ENCODE measurements at places on chromosomes 13 and 19.

DNA sequence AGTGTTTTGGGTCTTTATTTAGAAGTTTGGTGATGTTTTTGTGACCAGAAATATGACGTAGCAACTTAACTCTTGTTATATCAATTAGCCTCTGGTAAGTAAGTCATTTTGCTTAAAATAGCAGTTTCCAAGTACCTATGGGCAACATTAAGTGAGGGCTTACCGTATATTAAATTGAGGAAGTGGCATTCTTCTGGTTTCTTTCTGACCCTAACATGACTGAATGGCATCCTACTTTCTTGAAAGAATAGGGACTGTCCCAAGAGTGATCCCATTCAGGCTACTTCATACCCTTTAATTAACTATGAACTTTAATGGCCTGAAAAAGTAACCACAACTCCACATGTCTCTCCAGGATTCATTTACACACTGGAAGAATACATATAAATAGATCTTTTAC lies 106.6 kb downstream of the MZT1 start:
- no peak for DNase-seq

DNA sequence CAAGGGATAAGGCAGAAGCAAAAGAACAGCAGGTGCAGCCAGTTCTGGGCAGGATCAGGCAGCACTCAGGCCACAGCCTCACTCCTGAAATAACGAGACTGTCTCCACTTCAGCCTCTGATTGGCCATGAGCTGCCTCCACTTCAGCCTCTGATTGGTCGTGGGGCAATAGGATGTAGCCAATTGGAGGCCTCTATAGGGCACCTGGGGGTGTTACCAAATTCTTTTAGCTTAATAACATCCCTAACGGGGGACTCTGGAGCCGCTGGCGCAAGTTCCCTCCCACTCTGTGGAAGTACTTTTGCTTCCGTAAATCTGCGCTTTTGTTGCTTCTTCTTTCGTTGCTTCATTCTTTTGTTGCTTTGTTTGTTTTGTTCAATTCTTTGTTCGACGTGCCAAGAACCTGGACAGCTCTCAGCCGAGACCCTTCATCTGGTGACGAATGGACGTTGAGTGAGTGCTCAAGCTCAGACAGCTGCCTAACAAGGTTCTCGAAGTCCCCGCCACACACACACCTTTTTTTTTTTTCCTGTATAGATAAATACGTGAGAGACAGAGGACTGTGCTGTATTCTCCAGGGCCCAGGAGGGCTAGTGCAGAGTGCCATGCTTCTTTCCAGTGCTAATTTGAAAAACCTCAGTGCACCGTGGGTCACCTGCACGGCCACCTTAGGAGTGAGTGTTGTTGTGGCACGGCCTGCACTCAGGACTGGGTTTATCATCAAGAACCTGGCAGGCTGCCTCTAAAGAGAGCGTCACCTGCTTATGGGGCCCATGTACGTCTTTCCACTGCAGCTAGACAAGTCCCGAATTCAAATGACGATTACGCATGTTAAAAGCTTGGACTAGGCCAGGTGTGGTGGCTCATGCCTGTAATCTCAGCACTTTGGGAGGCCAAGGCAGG lies 32.0 kb upstream of the TUBGCP3 start:
- DNase-seq: peak; percentile 25

- peak; percentile 22 for DNase-seq
Observed at GRCh38 chr19:291006-291521, at the start of gene PLPP2. TSS of gene PLPP2 (minus strand) at chr19:291403. CDS start at chr19:291336, 67 bp downstream.

GRCh38 chr13:26327940-26328725 lies 74.2 kb downstream of the CDK8 start:
- DNase-seq: peak; percentile 38

- DNase-seq: no peak
Observed at GRCh38 chr19:43790587-43790986, 9.8 kb upstream of the KCNN4 start.

DNA sequence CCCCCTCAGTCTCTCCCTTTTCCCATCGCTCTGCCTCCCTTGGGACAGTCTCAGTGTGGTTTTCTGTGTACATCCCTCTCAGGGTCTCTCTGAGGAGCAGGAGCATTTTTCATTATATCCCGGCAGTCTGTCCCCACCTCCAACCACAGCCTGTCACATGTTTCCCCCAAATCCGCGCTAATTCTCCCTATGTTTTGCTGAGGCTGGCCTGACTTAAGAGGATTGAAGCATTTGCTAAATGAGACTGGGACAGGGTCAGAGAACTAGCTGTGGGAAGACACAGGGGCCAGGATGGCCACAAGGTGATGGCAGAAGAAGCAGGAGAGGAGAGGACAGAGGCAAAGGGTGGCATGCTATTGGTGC lies 5.5 kb downstream of the TPRX1 start:
- DNase-seq: no peak

- DNase-seq: peak; percentile 4
Observed at GRCh38 chr19:15629003-15629880, 11.5 kb upstream of the CYP4F3 start.

GRCh38 chr19:17915940-17916593 lies 16.7 kb upstream of the CCDC124 start:
- no peak for DNase-seq

DNA sequence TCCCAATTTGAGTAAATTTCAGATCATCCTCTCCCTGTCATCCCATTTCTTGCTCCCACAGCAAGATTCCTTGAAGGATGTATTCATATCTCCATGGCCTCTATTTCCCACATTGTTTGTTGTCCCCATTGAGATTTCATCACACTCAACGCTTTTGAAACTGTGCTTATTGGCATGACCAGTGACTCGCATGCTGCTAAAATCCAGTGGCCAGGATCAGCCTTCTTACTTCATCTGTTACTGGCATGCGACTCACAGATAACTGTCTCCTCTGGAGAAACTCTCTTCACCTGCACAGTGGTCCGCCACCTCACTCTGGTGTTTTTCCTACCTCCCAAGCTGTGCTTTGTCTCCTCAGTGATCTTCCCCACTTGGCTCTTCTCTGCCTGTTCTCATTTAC lies 95.8 kb downstream of the WASF3 start:
- DNase-seq: peak; percentile 10

GRCh38 chr19:49165865-49166301 lies 8.3 kb downstream of the TRPM4 start:
- DNase-seq: no peak

GRCh38 chr13:24683838-24684599 lies 3.8 kb downstream of the ATP12A start:
- peak; percentile 11 for DNase-seq

DNA sequence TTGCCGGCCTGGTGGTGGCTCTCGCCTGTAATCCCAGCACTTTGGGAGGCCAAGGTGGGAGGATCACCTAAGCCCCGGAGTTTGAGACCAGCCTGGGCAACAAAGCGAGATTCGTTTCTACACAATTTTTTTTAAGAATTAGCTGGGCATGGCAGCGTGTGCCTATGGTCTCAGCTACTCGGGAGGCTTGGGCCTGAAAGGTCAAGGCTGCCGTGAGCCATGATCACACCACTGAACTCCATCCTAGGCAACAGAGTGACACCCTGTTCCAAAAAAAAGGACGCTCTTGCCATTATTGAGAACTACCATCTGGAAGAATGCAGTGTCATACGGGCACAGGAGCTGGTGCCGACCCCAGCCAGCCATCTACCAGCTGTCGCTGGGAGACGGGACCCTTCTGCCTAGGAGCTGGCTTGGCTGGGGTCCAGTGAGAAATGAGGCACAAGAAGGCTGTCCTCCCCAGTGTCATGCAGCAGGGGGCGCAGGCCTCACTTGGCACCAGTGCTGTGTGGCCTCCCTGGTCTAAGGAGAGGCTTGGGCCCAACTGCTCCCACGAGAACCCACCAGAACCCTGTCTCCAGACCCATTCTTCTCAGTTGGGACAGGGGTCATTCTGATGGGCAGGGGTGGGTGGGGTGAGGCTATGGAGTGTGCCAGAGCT lies 12.2 kb upstream of the RELB start:
- peak; percentile 48 for DNase-seq

DNA sequence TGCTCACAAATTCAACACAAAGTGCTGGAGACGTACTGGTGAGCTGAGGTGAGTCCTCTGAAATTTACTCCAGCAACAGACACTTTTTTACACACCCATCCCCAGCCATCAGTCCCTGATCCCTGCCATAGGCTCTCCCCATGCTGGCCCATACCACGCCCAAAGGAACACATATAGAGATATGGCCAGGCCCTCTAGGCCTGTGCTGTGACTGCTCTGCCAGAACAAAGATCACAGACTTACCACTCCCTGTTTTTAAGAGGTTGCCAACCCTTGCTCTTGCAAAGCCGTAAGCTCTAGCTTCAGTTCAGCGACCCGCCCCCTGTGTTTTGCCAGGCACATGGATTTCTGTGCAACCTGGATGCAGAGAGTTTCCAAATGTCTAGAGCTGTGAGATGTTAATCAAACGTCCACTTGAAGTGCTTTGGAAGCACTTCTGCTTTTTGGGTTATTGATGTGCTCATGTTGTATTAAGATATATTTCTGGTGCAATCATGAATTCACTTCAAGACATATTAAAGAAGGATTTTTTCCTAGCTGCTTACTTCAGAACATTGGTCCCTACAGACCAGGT lies 59.7 kb downstream of the DLEU7 start:
- no peak for DNase-seq

GRCh38 chr19:57443121-57443696 lies 8.1 kb downstream of the ZNF749 start:
- DNase-seq: no peak

DNA sequence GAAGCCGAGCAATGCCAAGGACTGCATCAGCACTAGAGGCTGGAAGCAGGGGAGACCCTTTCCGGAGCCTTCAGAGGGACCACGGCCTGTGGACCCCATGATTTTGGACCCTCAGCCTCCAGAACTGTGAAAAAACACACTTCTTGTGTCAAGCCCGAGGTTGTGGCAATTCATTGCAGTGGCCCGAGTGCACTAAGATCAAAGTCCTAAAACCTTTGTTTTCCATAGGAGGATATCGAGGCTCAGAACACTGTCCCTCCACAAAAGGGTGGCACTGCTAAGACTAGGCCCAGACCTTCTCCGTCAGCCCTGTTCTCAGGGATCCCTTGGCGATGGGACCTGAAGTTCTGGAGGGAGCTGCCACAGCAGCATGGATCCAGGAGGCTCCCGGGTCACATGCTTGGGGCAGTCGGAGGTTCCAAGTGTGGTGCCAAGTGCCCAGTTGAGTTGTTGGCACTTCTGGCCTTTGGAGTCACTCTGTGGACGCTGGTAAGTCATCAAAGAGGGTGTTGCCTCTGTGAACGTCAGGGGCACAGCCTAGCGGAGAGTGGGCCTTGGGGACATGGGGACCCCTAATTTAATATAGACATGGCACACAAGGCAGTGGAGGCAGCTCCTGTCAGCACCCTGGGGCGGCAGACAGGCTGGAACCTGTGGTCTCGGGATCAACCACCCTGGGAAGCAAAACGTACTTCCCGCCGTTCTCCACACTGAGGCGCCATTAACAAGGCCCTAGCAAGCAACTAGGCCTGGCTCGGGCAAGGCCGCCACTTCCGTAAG lies 199.2 kb downstream of the COL4A1 start:
- DNase-seq: no peak

DNA sequence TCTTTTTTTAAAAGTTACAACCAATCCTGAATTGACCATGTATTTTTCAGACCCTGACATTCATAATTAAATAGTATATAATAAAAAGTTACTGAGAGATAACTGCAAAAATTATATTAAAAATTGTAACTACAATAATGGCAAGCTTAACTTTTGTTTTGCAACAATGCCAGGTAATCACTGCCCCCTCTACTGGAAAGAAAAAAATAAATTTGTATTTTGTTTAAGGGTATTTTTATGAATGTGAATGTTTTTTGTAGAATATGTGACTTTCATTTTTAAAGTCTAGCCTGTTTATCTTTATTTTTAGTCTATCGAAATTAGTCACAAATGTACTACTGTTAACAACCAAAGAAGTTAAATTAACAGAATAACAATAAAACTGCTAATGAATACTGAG lies 21.7 kb downstream of the MRPS31 start:
- no peak for DNase-seq

GRCh38 chr13:44347949-44348348 lies 25.7 kb upstream of the SERP2 start:
- no peak for DNase-seq

DNA sequence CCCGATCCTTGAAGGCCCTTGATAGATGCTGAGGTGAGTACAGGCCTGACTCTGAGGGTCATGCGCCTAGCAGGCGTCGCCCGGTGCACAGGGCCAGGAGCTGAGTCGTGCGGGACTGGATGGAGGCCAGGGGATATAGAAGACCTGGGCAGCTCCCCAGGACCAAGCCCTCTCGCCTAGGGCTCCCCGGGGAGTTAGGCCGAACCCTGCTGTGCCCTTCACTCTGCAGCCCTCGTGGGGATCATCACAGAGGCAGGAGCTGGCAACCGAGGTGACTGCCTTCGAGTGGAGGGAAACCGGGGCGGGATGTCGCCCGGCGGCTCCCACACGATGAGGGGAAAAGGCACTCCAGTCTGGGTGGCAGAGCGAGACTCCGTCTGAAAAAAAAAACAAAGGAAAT lies 11.7 kb downstream of the CSNK1G2 start:
- no peak for DNase-seq

- peak; percentile 62 for DNase-seq
Observed at GRCh38 chr13:43730642-43731041, 56.1 kb downstream of the ENOX1 start.

DNA sequence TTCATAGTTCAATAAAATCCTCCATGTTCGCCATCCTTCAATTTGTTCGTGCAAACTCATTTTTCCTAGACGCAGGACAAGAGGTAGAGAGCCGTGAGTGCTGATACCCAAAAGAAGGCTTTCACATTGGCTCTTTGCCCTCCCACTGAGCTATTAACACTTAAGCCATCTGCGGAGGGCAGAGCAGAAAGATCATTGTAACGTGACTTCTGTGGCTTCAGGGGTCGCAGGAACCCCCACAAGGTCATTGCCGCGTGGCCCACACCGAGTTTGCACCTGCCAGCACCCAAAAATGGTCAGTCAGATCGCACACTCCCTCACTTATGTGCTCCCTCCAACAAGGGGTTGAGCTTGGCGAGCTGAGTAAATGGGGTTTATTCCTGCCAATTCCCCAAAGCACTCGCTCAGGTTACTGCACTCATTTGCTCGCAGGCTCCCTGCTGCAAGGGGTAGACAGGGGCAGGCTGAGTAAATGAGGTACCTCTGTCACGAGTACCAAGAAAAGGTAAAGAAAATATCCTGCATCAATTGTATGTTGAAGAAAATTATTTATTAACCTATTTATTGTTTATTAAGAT lies 144.1 kb downstream of the PRR20E start:
- DNase-seq: no peak

DNA sequence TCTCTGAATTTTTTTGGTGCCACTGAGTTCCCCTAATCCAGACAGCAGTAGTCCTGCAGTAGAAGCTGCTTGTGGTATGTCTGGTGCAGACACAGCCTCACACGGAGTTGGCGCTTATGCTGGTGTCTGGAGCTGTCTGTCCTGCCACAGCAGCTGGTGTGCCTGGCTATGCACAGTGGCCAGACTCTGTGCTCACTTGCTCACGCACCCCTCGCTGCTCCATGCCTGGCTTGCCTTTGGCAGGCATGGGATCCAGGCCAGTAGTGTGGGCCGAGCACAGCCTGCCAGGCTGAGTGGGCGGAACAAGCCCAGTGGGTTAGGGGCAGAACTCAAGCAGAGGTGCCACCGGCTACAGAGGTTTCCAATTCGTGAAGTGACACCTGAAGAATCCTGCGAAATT lies 845.9 kb upstream of the PCDH9 start:
- DNase-seq: no peak

GRCh38 chr13:99585609-99586008 lies 84.3 kb downstream of the TM9SF2 start:
- DNase-seq: no peak

All from astrocyte of the spinal cord (primary cell).